Stimulated activated CD8-positive, alpha-beta memory T cell treated with anti-CD3 and anti-CD28 coated beads, Interleukin-15, amount 100 ng/mL, for 1 hour (primary cell): ENCODE measurements at places on chromosomes 12 and 14.

GRCh38 chr14:93857081-93857480, 68.8 kb upstream of the PRIMA1 start:
- DNase-seq: no peak

DNA sequence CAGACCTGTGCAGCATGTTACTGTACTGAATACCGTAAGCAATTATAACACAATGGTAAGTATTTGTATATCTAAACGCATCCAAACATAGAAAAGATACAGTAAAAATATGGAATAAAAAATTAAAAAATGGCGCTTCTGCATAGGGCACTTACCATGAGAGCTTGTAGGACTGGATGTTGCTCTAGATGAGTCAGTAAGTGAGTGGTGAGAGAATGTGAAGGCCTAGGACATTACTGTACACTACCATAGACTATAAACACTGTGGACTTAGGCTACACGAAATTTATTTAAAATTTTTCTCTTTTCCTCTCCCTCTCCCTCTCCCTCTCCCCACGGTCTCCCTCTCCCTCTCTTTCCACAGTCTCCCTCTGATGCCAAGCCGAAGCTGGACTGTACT, 194.5 kb upstream of the CDKN3 start:
- DNase-seq: no peak

DNA sequence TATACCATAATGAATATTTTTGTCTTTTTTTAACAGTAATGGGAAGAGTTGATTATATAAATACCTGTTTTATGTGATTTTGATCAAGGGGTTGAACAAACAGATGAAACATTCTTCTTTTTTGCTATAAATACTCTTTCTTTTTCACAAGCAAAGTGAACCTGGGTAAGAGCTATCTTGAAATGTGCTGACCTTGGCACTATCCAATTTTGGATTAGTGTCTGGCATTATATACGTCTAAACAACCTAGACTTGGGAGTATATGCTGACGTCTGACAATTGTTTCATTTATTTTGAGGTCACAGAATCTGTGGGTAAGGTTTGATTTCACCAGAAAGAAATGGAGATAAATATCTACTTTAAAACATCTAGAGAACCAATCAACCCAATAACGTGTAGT, 716.0 kb upstream of the STXBP6 start:
- DNase-seq: no peak

- DNase-seq: no peak
Measured at GRCh38 chr12:97500537-97500936, 37.9 kb downstream of the RMST start.

DNA sequence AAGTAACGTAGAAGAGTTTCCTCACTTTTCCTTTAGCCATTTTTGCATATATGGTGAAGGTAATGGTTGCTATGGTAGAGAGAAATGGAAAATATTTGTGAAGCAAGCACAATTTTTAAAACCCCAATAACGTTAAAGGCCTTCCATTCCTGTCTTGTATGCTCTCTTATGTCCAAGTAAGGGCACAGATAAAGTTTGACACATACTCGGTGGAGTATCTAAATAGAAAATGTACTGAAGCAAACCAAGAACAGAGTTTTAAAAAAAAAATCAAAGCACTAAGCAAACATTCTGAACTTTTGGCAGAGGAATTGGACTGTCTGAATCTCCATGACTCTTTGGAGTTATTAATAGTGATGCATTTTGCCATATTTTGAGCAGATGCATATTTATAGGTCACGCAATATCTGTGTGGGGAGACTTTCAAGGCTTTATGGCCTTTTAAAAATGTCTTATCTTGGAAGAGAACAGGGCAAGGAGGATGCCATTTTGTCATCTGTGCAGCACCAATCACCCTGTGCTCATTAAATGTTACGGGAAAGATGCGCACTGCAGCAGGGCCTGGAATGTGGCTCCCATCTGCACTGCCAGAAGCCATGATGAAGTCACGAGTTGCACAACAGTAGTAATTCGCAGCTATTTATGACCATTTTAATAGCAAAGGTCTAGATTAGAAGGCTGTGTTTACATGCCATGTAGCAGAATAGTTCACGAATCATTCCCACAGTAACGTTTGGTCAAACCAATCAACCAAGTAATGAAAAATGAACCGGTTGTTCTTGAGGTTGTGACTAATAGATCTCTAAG, 23.3 kb upstream of the AMIGO2 start:
- DNase-seq: no peak

DNA sequence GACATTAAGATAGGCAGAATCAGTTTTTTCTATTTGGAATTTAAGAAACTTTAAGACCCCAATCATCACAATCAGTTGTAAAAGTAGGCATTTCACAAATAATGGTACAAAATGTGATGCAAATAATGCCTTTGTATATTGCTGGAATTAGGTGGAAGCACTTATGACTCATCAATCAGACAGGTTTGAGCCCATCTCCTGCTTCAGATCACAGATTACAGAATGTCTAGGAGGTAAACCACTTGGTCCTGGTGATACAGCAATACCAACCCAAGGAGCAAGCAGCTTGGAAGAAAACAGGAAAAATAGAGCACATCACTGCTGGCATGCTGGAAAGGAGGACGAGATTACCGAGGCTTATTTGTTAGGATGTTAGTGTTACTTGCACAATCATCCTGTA, 57.6 kb downstream of the C12orf56 start:
- DNase-seq: no peak

DNA sequence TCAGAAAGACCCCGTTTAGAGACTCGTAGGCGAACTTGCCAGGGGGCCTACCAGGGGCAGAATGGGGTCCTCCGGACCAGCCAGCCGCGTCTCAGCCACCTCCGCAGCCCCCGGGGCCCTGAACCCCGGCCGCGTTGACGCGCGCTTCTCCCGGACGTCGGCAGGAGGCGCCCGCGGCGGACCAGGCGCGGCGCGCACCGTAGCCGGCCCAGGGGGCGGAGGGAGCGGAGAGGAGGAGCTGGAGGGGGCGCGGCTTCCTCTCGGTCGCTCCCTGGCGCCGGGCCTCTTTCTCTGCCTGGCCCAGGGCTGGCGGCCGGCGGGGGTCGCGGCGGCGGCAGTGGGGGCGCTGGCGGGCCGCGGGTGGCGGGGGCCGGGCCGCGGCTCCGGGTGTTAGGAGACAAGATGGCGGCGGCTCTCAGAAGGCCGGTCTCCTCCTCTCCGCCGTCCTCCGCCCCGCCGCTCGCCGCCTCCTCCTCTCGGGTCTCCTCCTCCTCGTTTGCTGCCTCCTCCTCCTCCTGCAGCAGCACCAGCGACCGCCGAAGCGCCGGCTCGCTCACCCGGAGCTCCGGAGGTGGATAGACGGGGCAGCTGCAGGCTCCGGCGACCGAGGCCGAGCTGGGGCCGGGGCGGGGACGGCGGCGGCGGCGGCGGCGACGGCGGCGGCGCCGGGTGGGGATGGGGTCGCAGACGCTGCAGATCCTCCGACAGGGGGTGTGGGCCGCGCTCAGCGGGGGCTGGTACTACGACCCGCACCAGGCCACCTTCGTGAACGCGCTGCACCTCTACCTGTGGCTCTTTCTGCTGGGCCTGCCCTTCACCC, at the start of gene PCNX1:
TSS of gene PCNX1 (plus strand) at position 284 of the 820 bp plus-strand sequence. CDS start at position 676, 392 bp downstream.
- DNase-seq: peak; percentile 75

GRCh38 chr12:97308576-97309198, 153.9 kb upstream of the RMST start:
- no peak for DNase-seq

DNA sequence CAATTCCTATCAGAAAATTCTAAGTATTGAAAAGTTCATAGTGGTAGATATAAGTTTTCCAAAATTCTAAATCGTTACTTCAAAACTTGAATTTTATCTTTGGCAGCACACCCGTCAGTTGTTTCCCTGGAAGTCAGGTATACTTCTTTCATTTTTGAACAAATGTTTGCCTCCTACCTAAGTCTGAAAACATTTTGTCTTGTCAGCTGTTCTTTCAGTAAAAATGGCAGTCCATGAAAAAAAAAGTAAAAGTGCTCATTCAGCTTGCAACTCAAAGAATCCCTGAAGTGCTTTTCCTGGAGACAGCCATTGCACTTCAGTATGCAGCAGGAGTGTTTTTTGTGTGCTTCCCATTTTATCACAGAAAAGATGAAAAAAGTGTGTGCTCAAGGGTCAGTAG, 130.1 kb upstream of the NEDD1 start:
- DNase-seq: no peak

GRCh38 chr12:65764325-65764724, 60.0 kb upstream of the HMGA2 start:
- no peak for DNase-seq

DNA sequence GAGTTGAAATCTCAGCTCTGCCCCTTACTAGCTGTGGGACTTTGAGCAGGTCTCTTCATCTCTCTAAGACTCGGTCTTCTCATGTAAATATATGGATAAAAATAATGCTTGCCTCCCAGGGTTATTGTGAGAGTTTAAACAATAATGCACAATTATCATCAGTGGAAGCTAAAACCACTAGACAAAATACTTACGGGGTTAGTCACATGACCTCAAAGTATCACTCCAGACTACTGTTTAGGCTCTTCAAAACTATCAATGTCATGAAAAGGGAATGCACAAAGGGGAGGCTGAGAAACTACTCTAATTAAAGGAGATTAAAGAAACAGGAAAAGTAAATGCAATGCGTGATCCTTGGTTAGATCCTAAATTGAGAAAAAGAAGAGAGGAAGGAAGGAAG, 24.5 kb upstream of the TSPAN11 start:
- DNase-seq: no peak

DNA sequence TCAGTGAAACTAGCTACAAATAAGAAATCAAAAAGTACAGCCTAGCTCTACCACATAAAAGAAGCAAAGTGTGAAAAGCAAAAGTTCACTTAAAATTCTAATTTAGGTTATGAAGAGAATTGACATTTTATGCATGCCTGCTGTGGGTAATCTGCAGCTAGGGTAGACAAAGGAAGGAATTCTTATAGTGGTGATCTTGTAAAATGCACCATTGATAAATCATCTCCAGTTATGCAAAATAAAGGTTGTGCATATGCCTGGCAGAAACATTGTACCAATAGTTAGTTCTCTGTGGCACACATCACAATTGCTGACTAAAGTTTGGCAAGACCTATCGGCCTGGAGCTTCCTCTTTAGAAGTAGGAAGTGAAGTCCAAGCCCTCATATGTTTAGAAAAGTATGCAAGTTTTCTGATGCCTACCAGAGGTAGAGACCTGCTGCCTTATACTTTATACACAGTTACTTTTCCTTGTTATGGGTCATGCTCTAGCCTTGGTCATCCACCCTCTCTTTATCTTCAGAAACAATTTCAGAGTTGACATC, 78.3 kb downstream of the TSHR start:
- no peak for DNase-seq
